ENCODE measurements at places on chromosomes 7 and 10.

DNA sequence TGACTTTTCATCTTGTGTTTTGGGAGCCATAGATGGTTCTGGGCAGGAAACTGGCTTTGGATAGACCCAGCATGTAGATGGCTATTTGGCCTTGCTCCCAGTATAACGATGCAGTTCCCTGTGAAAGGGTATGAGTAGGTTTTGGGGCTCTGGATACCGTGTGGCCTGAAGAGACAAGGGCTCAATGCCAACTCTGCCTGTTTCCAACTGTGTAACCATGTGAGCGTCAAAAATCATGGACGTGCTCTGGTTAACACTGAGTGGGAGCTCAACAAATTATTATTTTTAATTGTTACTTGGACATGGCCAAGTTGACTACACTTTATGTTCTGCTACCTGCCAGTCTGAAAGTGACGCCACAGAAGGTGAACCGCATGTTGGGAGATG lies 41.8 kb downstream of the EGFR start:
- peak; percentile 85 for DNase-seq

DNA sequence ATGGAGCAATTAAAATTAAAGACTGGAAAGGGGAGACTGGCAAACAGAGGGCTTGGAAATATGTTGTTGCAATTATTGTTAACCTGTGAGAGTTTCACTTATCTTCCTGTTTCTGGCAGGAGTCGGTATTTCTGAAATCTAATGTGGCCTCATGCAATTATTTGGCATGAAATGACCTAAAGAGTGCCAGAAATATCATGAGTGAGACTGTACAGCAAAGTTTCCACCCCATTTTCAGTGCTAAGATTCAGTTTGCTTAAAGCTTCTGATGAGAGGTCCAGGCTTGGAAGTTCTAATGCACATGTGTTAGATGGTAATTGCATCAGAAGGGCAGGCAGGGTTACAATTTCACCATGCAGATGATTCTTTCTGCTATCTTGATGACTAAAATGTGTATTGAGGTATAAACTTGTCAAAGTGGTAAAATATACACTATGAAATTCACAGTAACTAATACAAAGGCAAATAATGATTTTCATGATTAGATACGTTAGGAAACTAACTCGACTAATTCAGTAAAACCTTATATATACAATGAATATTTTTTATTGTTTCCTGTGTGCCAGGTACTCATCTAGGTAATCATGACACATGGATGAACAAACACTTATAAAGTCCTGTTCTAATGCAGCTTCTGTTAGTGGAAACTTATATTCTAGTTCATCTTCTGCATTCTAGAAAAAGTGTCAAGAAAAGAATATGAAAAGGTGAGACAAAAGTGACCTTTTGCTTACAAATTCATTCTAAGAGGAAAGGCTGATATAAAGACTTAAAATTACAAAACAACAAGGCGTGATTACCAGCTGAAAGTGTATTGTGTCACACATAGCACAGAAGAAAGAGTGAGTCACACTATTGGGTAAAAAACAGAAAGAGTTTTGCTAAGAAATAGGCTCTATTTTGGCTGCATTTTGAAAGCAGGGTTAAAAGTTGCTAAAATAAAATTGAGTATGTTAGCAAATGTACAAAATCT lies 533.4 kb upstream of the SEMA3D start:
- DNase-seq: no peak

DNA sequence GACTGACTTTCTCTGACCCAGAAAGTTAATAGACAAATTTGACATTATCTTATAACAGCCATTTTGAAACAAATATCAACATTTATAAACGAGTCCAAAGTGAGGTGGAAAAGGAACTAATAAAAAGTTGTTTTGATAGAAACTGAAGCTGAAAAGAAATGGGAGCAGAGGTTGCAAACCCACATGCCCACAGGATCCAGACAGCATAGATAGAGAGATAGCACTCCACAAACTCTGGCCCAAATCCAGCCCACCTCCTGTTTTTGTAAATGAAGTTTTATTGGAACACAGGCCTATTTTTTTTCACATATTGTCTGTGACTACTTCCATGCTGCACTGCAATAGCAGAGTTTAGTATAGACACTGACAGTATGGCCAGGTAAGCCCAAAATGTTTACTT lies 171.9 kb downstream of the PRKG1 start:
- no peak for DNase-seq

DNA sequence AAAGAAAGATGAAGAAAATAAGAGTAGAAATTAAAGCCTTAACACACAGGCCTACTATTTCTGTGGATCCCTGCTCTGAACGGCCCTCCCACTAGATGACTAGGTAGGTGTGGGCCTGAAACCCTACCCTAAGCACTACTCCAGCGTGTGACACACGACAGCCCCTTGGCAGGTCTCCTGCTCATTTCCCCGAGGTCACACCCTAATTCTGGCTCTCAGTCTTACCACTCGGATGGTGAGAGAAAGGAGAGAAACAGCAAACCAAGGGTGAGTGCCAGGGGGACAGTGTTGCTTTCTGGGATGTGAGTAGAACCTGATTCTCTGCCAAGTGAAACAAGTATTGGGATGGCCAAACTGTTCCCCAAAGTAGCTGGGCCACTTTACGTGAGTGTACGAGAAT lies 12.1 kb downstream of the GALNTL5 start:
- no peak for DNase-seq

DNA sequence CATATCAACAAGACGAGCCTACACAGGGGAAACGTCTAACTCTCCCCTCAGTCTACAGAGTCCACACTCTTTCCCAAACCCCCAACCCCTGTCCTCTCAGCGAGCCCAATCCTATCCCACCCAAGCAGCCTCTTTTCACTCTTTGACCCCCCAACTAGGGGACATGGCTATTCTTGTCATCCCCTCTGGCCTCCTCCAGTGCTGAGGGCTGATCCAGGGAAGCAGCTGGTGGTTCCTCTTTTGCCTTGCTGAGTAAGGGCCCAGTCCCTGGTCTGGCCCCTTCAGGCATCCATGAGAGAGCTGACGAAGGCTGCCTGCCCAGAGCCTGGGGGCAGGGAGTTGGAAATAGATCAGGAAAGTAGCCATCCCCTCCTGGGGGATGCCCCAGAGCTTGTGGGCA lies 6.4 kb downstream of the NOBOX start:
- no peak for DNase-seq

GRCh38 chr7:139734395-139734794 lies 43.4 kb downstream of the HIPK2 start:
- no peak for DNase-seq

DNA sequence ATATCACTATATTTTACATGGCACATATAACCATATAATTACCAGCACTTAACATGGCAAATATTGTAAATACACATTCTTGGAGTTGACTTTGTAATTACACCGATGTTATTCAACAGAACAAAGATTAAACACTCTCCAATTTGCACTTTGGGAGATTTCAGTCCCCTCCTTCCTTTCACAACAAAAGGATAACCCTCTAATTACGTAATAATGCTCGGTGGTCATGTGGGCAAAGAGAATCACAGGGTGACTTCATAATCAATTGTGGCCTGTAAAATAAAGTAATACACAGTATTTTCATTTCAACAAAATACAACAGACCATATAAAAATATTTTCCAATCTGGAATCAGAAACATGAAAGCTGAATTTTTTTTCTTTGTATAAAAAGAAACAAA lies 73.2 kb downstream of the RHOBTB1 start:
- no peak for DNase-seq

DNA sequence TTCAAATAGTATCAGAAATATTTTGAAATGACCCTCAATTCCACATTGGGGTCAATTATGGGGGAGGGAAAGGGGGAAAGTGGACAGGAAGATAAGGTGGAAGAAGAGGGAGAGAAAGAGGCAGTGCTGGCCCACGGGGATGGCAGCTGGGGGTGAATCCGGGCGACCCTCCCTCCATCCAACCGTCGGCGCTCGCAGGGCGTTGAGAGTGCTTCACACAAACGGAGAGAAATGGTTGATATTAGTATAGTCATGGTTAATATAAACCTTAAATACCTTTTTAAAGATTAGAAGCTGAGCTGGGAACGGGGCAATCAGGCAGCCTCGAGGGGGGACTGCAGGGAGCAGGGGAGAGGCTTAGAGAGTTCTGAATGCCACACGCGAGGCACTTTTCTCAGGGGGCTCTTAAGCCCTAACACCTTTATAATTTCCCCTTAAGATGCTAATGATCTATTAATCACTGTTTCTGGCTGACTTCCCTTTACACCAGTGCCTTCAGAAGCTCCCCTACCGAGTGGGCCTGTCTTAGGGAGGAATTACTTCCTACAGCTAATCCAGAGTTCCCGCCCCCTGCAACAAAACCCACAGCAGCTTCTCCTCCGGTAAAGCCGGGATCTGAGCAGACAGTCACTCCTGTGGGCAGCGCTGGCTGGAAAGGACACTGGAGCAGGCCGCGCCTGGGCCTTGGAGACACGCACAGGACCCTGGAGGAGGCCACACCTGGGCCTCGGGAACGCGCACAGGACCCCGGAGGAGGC lies 39.5 kb downstream of the PRKAG2 start:
- DNase-seq: no peak

GRCh38 chr7:150879345-150879744 lies 27.0 kb downstream of the AOC1 start:
- no peak for DNase-seq

DNA sequence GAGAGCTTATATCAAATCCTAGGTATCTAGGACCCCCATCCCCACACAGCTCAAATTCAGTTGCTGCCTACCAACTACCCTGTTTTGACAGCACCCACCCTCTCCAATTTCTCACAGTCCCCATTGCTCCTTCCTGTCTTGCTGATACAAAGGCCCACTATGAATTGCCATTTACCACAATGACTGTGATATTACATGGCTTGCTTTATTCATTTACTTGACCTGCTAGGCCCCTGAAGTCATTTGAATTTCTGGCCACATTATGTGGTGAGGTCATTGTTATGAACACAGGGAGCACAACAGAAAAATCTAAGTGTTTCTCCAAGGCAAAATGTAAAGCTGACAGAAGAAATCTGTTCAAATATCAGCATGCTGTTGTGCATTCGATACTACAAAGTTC lies 101.4 kb downstream of the PPP1R17 start:
- DNase-seq: no peak

- DNase-seq: no peak
Measured at GRCh38 chr7:143222782-143223181, 945 bp downstream of the TAS2R40 start.

DNA sequence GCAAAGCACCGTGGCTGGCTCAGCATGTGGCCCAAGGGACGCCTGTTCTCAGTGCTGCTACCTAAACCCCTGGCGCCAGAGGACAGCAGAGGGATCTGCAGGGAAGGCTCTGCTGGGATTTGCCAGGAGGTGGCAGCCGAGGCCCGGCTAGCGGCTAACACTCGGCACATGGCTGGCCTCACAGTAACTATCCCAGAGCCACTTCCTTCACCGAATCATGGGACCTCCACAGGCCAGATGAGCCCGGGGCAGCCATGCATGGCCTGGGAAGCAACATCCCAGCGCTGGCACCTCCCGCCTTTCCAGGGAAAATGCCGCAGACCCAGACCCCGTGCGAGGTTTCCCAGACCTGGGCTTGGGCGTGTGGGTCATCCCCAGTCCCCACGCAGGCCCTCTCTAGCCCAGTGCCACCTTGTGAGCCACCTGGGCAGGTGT lies 36.4 kb downstream of the DPYSL4 start:
- DNase-seq: no peak

GRCh38 chr10:7971949-7972348 lies 82.5 kb upstream of the GATA3 start:
- DNase-seq: no peak

GRCh38 chr7:29471444-29472138 lies 92.0 kb upstream of the PRR15 start:
- DNase-seq: no peak

- DNase-seq: no peak
Measured at GRCh38 chr10:131431533-131431932, 120.0 kb upstream of the TCERG1L start.

DNA sequence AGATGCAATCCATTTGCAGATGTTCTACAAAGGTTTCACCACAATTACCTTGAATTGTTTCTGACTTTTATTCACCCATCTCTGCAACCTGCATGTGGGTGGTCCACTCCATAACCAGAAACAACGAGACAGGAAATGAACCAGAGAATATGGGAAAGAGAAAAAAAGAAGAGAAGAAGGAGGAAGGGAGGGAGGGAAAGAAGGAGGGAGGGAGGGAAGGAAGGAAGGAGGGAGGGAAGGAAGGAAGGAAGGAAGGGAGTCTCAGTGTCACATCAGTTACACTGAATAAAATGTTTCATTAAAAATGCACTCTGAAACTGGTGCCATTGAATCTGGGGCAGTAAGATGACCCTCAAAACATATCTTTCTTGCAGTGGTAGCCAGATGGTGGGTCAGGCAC lies 301.3 kb upstream of the MGMT start:
- no peak for DNase-seq

Data from vagina (tissue), 2 donors.